ENCODE measurements at places on chromosomes 2 and 18. TPM values are rescaled to one million over a fixed set of nuclear protein-coding genes. Genes with fewer than 3 reads are reported as not detected.

Gene DSG1
- total RNA-seq = not detected

Gene COL3A1
- not detected for total RNA-seq

GRCh38 chr2:60633615-60634014 is 80.2 kb upstream of the BCL11A start:
- DNase-seq = no peak

GRCh38 chr2:178280244-178280852 is 86.0 kb downstream of the OSBPL6 start:
- no peak for DNase-seq

GRCh38 chr2:49105506-49105905 is 48.8 kb downstream of the FSHR start:
- DNase-seq = no peak

DNA sequence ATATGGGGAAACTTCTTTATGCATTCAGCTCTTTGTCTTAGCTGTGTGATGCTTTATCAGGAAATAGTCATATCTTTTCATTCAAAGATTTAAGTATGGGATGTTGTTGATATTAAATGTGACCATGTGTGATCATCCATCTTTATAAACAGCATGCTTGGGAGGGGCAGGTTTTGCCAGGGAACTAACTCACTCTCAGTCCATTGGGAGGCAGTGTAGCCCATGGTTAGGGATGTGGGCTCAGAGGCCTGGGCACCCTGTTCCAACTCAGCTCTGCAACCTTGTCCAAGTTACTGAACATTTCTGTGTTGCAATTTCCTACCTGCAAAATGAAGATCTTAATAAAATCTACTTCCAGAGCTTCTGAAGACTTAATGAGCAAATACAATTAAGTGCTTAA is 92.0 kb upstream of the BCL2L11 start:
- DNase-seq = no peak

GRCh38 chr18:28350821-28351220 is 173.9 kb upstream of the CDH2 start:
- no peak for DNase-seq

Data from H7 (cell line).